ENCODE measurements at places on chromosomes 16 and 17.

DNA sequence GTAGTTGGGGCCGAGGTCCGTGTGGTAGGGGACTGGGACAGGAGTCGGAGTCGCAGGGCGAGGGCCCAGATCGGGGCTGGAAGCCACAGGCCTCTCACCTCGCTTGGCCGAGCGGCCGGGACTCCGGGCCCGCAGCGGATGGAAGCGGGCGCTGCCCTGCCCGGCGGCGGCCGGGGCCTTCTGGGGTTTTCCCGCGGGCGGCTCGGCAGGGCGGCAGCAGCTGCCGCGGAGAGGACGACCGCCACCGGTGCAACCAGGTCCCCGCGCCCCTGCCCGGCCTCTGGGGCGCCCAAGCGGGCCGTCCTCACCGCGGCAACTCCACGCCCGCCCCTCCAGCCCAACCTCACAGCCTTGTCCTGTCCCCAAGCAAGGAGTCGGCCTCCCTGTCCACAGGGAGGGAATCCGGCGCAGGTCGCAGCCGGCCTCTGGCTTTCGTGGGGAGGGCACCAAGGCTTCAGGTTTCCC, 15.6 kb upstream of the UTP6 start:
- DNase-seq: no peak

DNA sequence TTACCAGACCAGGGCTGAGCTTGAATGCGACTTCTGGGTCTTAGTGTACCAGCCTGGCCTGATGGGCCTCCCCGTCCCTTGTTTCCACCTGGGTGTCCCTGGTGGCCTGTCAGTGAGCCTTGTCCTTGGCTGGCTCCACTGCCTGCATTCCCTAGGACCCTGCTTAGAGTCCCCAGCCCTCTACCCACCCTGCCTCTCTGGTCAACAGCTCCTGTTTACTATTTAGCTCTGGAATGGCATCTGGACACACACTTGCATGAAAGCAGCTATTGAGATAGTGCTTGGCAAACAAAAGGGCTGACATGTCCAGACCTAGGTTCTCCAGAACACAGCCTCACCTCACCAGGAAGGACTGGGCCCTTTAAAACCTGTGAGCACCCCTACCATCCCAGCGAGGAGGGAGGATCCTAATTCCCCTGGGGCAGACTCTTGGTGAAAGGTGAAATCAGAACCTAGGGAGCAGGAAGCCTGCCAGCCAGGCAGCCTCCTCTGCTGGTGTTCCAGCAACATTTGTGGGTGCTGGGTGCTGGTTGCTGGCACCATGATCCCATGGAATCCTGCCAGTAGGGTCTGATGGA, 38.8 kb downstream of the RAI1 start:
- no peak for DNase-seq

- no peak for DNase-seq
Measured at GRCh38 chr16:24015923-24016322, 180.1 kb downstream of the PRKCB start.

DNA sequence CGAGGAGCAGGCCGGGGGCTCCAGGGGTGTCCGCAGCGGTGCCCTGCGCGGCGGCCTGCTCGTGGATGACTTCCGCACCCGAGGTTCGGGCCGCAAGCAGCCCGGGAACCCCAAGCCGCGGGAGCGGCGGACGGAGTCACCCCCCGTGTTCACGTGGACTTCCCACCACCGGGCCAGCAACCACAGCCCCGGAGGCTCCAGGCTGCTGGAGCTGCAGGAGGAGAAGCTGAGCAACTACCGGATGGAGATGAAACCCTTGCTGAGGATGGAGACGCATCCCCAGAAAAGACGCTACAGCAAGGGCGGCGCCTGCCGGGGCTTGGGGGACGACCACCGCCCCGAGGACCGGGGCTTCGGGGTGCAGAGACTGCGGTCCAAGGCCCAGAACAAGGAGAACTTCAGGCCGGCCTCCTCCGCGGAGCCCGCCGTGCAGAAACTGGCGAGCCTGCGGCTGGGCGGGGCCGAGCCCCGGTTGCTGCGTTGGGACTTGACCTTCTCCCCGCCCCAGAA, 75.8 kb downstream of the KLHDC4 start:
- no peak for DNase-seq

- DNase-seq: no peak
Measured at GRCh38 chr16:23729503-23730424, 16.7 kb upstream of the ERN2 start.

DNA sequence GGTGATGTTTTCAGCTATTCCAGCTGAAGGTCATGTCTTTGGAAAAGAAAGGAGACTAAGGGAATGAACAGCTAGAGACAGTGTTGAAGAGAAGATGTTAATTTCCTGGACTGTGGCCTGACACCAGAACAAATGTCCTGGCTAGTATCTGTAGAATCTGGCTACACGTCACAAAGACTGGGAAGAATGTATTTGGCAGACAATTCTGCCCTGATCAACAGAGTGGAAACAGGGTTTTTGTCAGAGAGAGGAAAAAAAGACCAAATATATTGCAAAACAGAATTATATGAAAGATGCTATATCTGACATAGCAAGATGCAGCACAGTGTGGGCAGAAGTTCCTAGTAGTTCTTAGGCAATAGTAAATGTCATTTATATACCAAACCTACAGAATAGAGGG, 17.0 kb upstream of the ANKFN1 start:
- no peak for DNase-seq

DNA sequence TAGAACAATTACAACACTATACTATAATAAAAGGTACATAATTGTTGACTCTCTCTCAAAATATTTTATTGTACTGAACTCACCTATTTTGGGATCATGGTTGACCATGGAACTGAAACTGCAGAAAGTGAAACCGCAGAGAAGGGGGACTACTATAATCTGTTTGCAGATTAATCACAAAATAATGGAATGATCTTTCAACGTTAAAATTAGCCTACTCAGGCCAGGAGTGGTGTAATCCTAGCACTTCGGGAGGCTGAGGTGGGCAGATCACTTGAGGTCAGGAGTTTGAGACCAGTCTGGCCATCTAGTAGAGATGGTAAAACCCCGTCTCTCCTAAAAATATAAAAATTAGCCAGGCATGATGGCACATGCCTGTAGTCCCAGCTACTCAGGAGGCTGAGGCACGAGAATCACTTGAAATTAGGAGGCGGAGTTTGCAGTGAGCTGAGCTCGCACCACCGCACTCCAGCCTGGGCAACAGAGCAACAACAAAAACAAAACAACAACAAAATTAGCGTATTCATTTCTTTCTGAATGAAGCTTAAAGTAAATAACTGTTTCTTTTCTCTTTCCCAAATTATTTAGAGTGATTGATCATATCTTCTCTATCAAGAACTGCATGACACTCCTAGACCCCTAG, 45.6 kb downstream of the IKZF3 start:
- DNase-seq: no peak

DNA sequence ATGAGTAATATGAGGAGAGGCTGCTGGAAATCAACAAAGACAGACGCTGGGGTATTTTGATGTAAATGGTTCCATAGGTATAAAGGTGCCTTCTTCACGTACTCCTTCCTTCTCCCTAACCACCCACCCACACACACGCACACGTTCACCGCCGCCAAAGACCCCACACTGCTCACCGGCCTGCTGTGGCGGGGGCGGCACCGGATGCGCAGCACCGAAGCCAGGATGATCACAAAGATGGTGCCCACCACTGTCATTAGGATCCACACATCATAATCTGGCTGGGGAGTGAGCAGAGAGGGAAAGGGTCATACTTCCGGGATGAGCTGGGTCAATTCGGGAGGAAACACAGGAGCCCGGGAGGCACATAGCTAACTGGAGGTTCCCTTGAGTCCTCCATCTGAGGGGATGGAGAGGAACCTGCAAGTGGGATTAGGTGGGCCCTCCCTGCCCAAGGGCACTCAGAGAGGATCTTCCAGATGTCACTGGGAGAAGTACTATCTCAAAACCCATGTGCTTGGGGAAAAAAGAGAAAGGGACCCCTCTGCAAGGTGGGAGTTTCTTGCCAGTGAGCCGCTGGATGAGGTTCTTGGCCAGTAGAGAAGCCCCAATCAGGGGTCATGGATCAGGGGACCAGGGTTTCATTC, 10.5 kb upstream of the SUPT4H1 start:
- DNase-seq: no peak

Data from stimulated activated CD4-positive, alpha-beta T cell treated with anti-CD3 and anti-CD28 coated beads, TNF-alpha, amount 100 ng/mL, for 1 hour (primary cell).